Kidney (tissue), 22 donors: ENCODE measurements at places on chromosomes 13 and 19. TPM values are rescaled to one million over a fixed set of nuclear protein-coding genes. Genes with fewer than 3 reads are reported as not detected.
A peak's percentile ranks its signal among the peaks of the same experiment; 100 is the strongest.

DNA sequence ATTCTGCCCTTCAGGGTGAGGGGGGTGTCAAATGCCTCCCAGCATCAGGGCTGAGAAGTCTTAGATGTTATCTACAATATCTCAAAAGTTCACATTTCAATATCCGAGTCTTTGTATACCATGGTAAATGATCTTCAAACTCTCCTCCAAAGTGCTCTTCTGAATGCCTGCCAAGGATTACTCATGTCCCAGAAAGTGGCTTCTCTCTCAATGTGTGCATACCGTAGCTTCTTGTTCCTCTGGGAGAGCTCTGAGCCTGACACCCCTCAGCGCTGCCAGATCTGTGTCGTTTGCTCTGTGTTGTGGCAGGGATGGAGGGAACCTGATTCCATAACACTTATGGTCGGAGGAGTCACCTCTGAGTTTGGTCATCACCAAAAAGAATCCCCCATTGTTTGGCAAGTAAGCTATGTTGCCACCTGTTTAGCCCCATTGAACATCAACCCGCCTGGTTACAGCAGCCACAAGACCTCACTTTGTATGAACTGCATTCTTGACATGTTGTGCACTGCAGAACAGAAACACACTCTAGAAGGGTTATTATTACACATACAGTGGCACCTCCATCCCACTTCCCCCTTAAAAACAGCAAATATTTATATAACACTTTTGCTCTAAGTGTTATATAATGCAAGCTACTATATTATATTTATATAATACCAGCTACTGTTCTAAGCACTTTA lies 163.1 kb upstream of the MIR17HG start:
- DNase-seq: no peak

GRCh38 chr13:46953941-46954340 lies 57.1 kb upstream of the HTR2A start:
- no peak for DNase-seq

DNA sequence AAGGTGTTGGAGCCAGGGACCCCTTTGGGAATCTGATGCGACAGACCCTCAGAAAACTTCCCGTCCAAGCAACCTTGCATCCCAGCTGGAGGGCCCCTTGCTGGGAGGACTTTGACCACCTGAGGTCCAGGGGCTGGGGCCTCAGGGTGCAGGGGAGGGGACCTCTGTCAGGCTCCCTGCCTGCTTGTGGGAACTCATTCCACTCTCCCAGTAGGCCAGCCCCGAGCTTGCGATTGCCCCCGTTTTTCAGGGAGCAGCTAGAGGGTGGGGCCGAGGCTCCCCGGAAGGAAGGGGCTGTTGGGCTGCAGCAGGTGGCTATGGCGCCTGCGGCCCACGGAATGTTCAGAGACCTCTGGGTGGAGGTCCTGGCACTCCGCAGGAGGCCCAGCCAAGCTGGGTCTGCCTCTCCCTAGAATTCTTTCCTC lies 2.8 kb downstream of the GNA11 start:
- peak; percentile 67 for DNase-seq

GRCh38 chr19:58218899-58219298 lies 9.8 kb upstream of the ZNF544 start:
- DNase-seq: no peak

- DNase-seq: no peak
These were observed 8.7 kb upstream of the TIMM50 start for GRCh38 chr19:39471756-39472536.

- no peak for DNase-seq
These were observed 1.1 kb downstream of the EHD2 start for GRCh38 chr19:47714339-47714738.

- peak; percentile 92 for DNase-seq
These were observed 17.7 kb upstream of the SPACA4 start for GRCh38 chr19:48588670-48589401.

GRCh38 chr13:108037348-108037747 lies 178.0 kb downstream of the LIG4 start:
- DNase-seq: no peak

DNA sequence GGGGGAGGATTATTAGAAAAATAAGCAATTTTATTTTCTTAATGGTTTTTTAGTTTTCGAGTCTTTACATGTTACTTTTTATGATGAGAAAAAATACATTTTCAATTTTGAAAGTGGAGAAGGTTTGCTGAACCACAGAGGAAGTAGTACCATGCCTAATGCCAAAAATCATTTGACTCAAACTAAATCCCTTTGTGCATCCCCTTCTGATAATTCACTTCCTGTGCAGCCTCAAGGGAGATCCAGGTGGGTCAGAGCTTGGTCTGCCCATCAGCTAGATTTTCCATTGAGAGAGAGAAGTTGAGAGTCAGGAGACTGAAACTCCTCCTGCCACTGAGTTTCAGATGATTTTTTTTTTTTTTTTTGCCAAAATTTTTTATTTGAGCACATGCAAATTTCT lies 571.7 kb downstream of the LIG4 start:
- no peak for DNase-seq

DNA sequence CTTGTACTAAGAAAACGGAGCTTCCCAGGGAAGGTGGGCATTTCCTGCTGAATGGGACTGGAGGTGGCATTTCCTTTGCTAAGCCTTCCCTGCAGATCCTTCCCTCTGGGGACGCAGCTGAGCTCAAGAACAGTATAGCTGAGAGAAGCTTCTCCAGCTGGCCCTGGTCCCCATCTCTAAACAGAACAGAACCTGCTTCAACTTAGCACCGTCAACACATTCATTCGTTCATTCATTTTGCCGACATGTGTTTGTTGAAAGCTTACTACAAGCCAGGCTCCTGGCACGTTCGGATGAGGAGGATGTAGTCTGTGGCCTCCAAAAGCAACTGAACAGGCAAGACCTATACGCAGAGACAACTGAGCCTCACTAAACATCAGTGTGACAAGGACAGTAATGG lies 36.6 kb upstream of the PEPD start:
- DNase-seq: no peak

DNA sequence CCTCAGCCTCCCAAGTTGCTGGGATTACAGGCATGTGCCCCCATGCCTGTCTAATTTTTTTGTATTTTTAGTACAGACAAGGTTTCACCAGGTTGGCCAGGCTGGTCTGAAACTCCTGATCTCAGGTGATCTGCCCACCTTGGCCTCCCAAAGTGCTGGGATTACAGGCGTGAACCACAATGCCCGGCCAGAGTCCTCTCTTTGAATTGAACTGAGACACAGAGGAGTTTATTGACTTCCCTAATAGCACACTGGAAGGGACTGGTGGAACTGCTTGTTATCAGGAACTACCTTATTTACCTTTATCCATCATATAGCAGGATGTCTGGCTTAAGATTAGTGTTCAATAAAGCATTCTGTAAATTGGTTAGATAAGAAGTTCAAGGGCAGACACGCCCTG lies 613.8 kb downstream of the EFNB2 start:
- DNase-seq: no peak

GRCh38 chr19:53462861-53463260 lies 4.7 kb upstream of the ZNF813 start:
- no peak for DNase-seq

DNA sequence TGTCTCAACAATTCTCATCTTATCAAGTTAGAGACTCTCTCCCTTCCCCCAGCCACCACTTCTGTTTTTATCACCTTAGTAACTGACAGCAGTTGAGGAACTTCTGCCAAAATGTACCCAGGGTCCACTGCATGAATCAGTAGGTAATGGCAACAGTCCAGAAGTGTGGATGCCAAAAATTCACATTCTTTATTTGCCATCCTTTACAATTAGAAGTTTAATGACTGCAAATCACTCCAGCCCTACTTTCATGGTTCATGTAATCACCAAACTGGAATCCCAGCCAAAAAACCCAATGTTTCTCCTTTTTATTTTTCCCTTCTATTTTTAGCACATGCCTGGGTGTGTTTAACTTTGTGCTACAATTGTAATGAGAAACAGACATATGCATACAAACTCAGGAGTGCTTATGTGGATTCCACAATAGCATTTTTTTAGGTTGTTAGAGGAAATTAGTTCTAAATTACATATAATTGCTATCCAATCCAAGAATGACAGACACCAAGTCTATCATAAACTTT lies 243.5 kb downstream of the RGCC start:
- DNase-seq: peak; percentile 66

DNA sequence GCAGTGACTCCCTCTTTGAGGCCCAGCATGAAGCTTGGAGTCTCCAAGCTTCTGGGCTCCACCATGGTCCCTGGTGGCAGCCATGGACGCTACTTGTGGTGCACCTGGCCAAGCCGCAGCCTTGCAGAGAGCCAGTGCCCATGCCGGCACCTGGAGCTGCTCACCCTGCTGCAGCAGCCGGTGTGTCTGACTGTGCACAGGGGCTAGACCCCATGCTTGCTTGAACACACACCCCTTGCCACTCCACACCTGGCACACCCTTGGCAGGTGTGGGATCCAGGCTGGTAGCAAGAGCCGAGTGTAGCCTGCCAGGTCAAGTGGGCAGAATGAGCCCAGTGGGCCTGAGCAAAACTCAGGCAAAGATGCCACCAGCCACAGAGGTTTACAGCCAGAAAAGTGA lies 18.6 kb upstream of the MLLT1 start:
- no peak for DNase-seq

DNA sequence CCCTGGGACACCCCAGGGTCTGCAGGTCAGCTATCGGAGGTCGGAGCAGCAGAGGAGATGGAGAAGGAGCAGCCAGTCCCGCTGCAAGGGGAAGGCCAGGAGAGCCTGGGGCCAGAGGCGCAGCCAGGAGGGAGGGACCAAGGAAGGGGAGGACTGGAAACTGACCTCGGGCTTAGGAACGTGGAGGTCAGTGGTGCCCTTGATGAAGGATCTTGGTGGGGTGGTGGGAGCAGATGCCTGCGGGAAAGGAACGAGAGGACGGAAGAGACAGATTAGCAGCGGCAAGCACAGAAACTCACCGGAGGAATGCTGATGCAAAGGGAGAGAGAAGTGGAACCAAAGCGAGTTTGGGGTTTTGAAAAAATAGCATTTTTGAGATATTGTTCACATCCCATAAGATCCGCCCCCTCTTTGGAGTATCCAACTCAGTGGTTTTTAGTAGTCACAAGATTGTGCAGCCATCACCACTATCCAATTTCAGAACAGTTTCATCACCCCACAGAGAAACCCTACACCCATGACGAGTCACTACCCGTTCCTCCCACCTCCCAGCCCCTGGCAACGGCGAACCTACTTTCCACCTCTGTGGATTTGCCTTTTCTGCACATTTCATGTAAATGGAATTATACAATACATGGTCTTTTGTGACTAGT lies 22.1 kb downstream of the PLEKHF1 start:
- peak; percentile 77 for DNase-seq

GRCh38 chr13:79320433-79320832 lies 85.6 kb downstream of the RBM26 start:
- no peak for DNase-seq

- DNase-seq: peak; percentile 85
These were observed 89.4 kb upstream of the RAP2A start for GRCh38 chr13:97344265-97345175.

Gene ELOF1
- 47.5 TPM for total RNA-seq

Gene GAPDHS
- total RNA-seq: not detected

Gene IZUMO2
- total RNA-seq: not detected

Gene CEACAM4
- 4.7 TPM for total RNA-seq

Gene CACNG8
- total RNA-seq: 0.03 TPM

Gene RNF17
- not detected for total RNA-seq

Gene PTPRH
- total RNA-seq: 2.8 TPM

Gene ZNF274
- total RNA-seq: 42.4 TPM

Gene CYP4F22
- 0.09 TPM for total RNA-seq

Gene PGLYRP1
- total RNA-seq: not detected
